Astrocyte (in vitro differentiated cells and primary cell): ENCODE measurements at places on chromosomes 7 and 10. TPM values are rescaled to one million over a fixed set of nuclear protein-coding genes. Genes with fewer than 3 reads are reported as not detected.

- DNase-seq = no peak
These were observed 146.0 kb upstream of the AGR3 start for GRCh38 chr7:17027789-17028152.

The SPDYE9 gene
- total RNA-seq = not detected in 2 replicates

The NUTM2A gene
- 0.79 and 1.2 TPM in 2 replicates for total RNA-seq

The NYAP1 gene
- 2.5 and 2.6 TPM in 2 replicates for total RNA-seq

DNA sequence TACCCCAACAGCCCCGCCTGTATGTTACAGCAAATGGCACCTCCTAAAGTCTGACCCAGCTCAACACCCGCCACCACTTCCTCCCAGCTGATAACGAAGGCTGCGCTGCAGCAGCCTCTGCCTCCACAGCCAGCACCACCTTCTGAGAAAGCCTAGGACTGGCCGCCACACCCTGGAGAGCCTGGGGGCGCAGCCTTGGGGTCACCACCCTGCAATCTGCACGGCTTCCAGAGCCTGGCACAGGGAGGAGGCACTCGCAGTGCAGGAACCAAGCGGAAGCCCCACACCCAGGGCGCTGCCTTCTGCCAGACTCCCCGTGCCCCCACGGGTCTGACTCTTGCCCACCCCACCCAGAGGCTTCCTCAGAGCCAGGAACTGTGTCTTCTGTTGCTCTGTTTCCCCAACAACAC is 112.5 kb downstream of the MAD1L1 start:
- no peak for DNase-seq

GRCh38 chr7:52472006-52472620 is 563.3 kb upstream of the POM121L12 start:
- no peak for DNase-seq

DNA sequence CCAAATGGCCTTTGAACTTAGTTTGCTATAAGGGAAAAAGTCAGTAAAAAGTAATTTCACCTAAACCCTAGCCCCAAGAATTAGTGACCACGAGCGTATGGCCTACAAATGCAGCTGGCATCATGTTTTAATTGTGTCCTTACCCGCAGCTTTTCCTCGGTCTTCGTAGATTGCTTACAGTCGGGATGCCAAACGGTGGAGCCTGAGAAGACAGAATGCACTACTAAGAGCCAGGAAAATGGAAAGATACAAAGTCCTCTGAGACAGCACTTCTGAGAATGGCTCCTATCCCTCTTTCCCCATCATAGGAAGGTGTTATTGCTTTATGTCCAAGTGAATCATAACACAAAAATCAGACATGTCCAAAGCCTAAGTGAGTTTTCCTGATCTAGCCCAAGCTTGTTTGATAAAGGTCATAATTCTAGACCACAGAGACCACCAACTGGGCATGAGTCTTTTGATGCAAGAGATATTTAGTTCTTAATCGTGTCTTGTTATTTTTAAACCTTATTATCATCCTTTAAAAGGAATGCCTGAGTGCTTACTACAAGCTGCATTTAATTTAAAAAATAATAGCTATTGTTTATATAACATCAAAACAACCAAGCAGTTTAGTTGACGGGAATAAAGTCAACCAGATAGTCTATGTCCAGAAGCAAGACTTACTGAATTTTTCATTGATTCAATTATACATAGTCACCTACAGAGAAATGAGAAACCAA is 83.7 kb upstream of the AFAP1L2 start:
- DNase-seq = peak; percentile 62

GRCh38 chr7:105198223-105198622 is 184.2 kb downstream of the KMT2E start:
- DNase-seq = peak; percentile 93

DNA sequence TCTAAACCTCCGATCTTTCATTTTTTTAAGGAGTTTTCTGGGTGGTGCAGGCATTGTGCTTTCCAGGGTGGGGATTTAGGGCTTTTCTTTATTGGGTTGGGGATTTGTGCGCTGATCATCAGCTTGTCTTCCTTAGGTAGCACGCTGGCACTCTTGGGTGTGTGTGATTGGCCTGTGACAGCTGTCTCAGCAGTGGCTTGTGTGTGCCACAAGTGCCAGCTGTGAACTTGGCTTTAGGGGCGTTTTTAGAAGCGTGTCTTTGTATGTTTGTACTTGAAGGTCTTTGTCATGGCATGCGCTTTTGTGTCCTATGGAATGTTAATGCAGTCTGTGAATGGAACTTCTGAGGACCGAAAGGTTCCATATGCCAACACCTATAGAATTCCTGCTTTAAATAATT is 788 bp downstream of the AKAP9 start:
- DNase-seq = peak; percentile 23

The CYP3A7 gene
- total RNA-seq = not detected in 2 replicates

DNA sequence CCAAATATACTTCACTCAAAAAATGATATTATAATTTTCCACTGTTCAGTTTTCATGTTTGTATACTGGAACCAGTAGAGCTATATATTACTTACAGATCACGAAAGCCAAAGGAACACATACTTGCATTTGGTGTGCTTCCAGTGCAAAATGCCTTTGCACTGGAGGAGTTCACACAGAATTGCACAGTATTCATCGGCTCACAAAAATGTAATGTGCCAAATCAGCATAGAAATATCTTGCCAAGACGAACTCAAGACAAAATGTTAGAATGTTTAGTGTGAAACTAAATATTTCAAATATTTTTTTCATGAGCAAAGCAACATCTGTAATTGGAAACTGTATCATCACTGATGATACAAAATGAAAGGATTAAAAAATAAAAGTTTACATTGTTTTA is 646.2 kb upstream of the SEMA3D start:
- DNase-seq = peak; percentile 19

The TCF7L2 gene
- 52.1 and 52.4 TPM in 2 replicates for total RNA-seq

- peak; percentile 97 for DNase-seq
These were observed 11.4 kb upstream of the FAS start for GRCh38 chr10:88979153-88979562.

The C7orf33 gene
- not detected in 2 replicates for total RNA-seq
